ENCODE measurements at places on chromosomes 11 and 22.

GRCh38 chr11:34449013-34449412 lies 10.3 kb downstream of the CAT start:
- DNase-seq: no peak

- no peak for DNase-seq
Measured at GRCh38 chr11:88181776-88182175, 6.5 kb upstream of the RAB38 start.

- DNase-seq: peak; percentile 67
Measured at GRCh38 chr11:65720211-65720934, at the start of gene RNASEH2C. RNASEH2C (minus strand) TSS chr11:65720798; CDS start chr11:65720758, 40 bp downstream.

DNA sequence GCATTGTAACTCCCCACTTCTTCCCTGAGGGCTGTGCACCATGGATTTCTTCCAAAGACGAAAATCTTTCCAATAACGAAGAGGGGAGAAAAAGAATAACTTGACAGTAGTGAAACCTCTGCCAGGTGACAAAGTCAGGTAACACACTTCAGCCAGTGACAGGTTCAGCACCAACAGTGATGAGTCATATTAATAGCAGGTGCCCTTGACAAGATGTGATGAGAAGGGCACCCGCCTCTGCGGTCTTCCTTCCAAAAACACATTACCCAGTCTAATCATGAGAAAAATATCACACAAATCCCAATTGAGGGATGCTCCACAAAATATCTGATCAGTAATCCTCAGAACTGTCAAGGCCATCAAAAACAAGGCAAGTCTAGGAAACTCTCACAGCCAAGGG lies 157.8 kb downstream of the EFCAB6 start:
- no peak for DNase-seq

DNA sequence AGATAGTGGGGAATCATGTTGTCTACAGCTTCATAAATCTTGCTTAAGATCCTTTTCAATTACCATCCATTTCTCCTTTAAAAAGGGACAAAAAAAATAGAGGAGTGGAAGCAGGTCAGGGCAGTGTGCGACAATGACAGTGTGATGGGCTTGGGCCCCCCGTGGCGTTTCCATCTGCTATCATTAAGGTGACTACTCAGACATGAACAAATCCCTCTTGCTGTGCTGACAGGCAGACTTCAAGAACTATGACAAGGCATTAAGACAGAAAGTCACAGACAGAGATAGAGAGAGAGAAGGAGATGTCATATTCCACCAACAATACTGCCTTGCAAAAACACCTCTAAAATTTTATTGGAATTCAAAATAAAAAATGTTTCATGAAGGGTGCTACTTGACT lies 263.2 kb downstream of the DCDC1 start:
- DNase-seq: no peak

- no peak for DNase-seq
Measured at GRCh38 chr11:409600-410483, 5.0 kb downstream of the SIGIRR start.

- DNase-seq: no peak
Measured at GRCh38 chr11:8061555-8062428, 19.2 kb upstream of the TUB start.

Data from CD4-positive, alpha-beta T cell treated with Interleukin-15 for 4 hours (primary cell).